ENCODE measurements at places on chromosomes 6 and 20. TPM values are rescaled to one million over a fixed set of nuclear protein-coding genes. Genes with fewer than 3 reads are reported as not detected.

GRCh38 chr6:79180052-79180451 is 54.4 kb downstream of the HMGN3 start:
- DNase-seq = no peak

- DNase-seq = no peak
Observed at GRCh38 chr6:99446076-99446475, 21.0 kb upstream of the PNISR start.

GRCh38 chr6:140269591-140270165 is 895.2 kb upstream of the CITED2 start:
- DNase-seq = no peak

- DNase-seq = no peak
Observed at GRCh38 chr20:51121901-51122412, 99.0 kb upstream of the KCNG1 start.

DNA sequence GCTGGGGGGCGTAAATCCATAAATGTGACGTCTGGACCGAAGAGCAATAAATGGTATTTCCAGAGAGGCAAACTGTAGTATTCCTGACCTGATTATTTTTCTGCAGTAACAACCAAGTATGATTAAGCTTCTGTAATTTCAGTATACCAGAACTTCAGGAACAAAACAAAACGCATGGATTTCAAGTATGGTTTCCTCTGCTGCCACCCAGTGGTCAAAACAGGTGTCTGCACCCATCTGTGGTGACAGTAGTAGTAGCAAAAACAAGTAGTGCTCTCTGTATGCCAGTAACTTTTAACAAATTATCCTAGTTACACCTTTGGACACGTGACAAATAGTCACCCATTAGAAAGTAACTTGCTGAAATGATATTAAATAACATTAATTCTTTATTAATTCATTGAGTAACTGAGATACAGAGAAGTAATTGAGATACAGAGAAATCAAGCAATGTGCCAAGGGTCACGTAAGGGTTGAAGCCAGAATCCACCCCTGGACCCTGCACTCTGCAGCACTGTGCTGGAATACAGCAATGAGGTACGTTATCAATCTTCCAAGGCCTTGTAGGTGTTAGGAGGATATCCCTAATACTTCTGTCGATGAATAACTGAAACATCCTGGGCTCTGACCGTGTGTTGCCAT is 7.9 kb downstream of the CALHM4 start:
- DNase-seq = peak; percentile 29

GRCh38 chr6:134020543-134020942 is 31.9 kb downstream of the SLC2A12 start:
- DNase-seq = no peak

DNA sequence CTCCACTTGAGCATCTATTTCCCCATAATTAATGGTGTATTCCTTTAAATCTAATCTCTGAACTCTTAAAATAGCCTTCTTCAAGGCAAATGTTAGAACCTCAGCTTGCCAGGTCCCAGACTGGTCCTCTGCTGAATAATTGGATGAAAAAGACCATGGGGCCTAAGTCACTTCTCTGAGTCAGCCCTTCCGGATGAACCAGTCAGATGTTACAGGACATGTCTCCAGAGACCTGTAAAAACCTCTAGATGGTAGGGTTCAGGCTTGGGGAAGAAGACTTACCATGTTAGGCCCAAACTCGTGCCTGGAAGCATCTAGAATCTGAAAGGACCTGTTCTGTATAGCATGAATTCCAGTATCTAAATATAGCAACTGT is 97.3 kb downstream of the CDKAL1 start:
- DNase-seq = no peak

- peak; percentile 88 for DNase-seq
Observed at GRCh38 chr20:63434599-63435378, 37.7 kb downstream of the KCNQ2 start.

DNA sequence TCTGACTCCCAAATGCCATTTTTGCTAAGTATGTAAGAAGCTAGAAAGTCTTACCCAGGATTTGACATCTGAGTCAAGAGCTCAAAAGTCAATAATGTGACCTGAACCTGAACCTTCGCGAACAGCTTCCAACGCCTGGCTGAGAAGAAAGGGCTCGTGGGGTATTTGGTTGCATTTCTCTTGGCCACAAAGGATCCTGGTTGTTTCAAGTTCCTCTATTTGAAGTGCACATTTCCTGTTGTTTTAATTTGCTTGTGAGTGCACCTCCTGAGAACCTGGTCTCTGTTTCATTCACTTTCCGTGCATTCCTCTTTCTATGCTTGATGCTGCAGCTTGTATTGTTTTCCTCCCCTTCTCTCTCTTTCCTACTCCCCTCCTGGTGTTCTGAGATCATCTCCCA is 212.5 kb downstream of the FOXA2 start:
- no peak for DNase-seq

GRCh38 chr6:36469148-36469661 is 26.4 kb downstream of the KCTD20 start:
- DNase-seq = no peak

DNA sequence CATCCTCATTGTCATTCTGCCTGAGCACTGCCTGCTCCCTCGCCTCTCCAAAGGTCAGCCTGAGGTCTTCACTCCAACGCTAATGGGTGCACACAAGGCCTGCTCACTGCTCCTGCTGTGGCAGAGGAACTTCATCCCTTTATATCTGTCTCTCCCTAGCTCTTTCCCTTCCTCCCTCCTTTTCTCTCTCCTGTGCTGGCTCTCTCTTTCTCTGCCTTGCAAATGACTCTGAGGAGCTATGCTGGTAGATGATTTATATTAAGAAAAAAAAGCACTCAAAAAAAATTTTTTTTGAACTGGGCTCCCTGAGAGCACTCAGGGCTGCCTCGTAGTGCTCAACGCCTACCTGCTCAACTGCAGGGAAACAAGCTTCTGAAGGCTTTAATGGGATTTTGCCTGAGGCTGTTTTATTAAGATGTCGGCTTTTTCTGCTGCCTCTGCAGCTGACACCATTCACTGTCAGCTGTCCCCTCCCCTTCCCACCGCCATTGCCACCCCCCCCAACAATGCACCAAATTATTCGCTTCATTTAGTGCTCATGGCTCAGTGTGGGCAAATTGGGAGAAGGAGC is 137.7 kb upstream of the DEFB112 start:
- no peak for DNase-seq

DNA sequence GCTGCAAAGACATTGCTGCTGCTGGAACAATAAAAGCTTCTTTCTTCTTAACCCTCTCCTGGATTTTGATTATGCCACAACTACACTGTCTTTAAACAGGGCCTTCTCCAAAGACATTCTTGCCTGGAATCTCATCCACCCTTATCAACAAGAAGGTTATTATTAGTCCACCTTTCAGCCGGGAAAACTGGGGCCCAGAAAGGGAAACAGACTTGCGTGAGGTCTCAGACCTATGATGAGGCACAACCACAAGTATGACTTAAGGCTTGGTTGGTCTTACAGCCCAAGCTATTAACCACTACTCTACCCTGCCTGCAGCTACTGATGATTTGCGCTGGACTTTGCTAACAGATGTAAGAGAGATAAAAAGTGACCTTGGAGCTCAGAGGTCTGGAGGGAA is 62.8 kb upstream of the CTNNBL1 start:
- DNase-seq = no peak

DNA sequence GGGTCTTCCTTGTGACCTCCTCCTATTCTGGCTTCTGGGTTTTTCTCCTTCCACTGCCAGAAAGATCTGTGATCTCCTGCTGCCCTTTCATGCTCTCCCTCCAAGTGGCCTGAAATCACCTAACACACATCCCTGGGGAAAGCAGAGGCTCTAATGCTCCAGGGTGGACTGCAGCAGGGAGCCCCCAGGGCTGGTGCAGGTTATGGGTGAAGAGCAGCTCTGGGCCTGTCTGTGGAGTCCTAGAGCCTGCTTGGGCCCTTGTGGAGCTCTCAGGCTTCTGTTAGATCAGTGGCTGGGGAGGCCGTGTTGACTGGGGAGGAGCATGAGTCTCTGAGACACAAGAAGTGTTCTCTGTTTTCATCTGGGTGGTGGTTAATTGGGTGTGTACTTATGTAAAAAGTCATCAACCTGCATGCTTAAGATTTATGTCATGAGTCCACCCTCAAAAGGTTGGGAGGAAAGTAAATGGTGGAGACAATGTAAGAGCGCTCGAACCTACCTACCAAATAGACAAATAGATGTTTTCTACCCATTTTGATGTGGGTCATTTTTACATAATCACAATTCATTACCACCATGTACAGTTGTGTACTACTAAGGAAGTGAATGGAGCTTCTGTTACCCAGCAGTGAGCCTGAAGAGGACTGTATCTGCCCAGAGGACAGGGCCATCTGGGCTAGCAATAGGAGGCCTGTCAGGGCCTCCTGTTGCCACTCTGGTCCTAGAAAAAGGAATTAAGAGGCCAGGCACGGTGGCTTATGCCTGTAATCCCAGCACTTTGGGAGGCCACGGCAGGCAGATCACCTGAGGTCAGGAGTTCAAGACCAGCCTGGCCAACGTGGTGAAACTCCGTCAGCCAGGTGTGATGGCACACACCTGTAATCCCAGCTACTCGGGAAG is 32.0 kb upstream of the RNF8 start:
- no peak for DNase-seq

- no peak for DNase-seq
Observed at GRCh38 chr20:62675156-62675876, 33.0 kb downstream of the SLCO4A1 start.

GRCh38 chr6:131858765-131859415 is 51.1 kb downstream of the ENPP1 start:
- DNase-seq = no peak

DNA sequence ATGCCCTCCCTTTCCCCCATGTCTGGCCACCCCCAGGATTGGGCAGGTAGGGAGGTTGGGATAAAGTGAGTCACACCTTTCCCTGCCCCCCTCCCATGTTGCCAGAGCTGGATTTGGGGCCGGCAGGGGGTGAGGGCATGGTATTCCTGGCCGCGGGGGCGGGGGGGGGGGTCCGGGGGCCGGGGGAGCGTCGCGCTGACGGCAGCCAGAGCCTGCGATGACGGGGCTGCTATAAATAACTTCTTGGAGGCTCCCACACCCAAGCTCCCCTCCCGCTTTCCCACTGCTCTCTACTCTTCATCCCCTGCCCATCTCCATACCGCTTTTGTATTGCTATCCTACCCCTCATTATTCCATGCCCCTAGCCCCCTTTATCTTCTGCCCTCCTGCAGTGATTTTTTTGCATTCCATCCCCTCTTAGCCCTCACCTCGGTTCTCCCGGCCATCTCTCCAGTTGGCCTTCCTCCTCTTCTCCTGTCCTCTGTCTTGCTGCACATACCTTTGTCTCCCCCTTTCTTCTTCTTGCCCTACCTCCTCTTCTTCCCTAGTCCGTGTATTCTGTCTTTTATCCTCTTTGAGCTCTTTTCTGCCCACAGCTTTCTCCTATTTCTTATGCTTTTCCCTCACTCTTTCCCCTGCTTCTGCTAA is 13.8 kb downstream of the SYNGAP1 start:
- no peak for DNase-seq

DNA sequence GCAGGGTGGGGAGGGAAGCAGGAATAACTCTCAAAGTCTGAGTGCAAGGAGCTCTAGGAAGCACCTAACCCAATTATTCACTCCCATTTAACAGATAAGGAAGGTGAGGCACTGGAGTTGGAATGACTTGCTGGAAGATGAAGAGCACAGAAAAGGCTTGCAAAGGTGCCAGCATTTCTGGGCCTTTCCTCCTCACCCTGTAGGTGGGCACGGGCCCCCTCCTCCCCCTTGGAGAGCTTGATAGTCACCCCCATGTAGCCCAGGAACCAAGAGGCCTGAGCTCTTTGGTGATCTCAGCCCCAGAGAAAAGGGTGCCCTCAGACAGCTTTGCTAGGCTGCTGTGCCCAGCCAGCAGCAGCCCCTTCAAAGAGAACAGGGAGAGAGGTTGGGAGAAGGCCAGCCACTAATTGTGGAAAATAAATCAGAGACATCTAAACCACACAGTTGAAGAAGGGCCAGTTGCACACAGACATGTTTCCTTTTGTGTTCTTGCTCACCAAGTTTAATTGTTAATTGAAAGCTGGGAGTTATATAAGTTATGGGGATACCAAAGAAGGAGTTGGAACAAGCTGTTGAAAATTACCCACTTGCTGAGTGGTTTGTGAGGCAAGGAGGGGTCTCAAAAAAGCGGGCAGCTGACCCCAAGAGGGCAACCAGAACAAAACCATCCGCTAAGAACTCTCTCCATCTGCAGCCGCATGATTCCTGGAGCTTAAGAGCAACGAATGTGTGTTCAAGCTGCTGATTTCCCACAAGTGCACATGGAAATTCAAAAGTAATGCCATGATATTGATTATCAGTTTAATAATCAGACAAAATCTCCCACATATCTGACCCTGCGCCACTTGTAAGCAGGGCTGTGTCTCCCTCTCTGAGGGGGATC is 77.0 kb downstream of the MRPL14 start:
- no peak for DNase-seq

GRCh38 chr6:154384191-154384590 is 27.6 kb upstream of the IPCEF1 start:
- no peak for DNase-seq

- DNase-seq = no peak
Observed at GRCh38 chr6:130965656-130966055, 97.4 kb downstream of the EPB41L2 start.

- DNase-seq = no peak
Observed at GRCh38 chr20:23296841-23297701, 53.5 kb upstream of the NXT1 start.

- no peak for DNase-seq
Observed at GRCh38 chr6:3812596-3812995, 36.6 kb upstream of the FAM50B start.

Gene CEP43
- total RNA-seq = 8.7 TPM

Gene SLC22A2
- not detected for total RNA-seq

Gene HMGCLL1
- total RNA-seq = not detected

Gene CASS4
- 23.5 TPM for total RNA-seq

Gene FOXC1
- total RNA-seq = not detected

Gene PFDN4
- 19.2 TPM for total RNA-seq

Gene ARFGEF3
- total RNA-seq = not detected

Gene TPD52L2
- 19.4 TPM for total RNA-seq

Gene SLC22A1
- 0.67 TPM for total RNA-seq

Gene AKAP12
- total RNA-seq = 0.03 TPM

Gene NRSN1
- not detected for total RNA-seq
